HAP-1 (cell line): ENCODE measurements at places on chromosomes 3 and 15.

GRCh38 chr15:45200001-45200798, 12.4 kb upstream of the SHF start:
- DNase-seq, result peak; percentile 97

DNA sequence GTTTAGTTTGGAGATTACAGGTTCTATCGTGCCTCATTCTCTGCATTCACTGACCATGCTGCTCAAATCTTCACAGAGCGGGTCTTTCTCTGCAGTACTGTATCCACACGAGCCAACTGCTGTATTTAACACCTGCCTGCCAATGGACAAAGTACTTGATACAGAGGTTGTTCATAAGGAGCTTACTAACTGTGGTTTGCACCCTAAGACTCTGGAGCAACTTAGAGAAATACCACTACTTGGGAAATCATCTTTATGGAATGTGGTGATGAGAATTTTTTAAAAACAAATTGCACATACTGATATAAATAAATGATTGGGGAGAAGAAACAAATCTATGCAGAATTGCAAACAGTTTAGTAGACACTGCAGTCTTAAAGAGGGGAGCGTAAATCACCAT, 90.0 kb downstream of the PPP2R3A start:
- no peak for DNase-seq

DNA sequence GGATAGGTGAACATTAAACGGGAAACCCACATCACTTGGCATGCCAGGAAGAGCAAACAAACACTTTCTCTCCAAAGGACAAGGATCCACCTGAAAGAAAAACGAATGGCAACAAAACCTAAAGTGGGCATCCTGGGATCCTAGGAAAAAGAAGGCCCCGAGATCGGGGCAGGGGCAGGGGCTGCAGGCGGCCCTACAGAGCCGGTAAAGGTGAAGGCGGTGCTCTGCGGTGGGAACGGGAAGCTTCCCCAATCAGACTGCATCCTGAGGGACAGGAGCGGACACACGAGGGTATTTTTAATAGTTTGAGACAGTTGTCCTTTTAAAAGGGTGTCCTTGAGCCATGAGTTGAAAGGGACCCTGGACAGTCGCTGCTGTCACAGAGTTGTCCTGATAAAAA, 24.9 kb upstream of the GABRA5 start:
- no peak for DNase-seq

DNA sequence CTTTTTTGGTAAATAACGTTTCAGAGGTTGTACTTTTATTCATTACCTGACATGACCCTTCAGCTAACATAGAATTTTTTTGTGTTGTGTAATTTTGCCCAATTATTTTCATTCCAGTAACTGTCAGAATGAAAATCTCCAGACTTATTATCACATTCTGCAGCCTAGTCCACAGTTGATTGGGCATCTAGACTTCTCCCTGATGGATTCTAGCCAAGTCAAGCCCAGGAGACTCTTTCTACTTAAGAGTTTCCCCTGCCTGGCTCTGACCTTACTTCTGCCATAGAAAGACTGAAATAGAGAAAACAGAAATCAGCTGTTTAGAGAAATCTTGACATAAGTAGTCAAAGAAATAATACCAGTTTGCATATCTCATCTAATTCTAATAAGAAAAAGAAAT, 82.9 kb upstream of the CDAN1 start:
- DNase-seq, result no peak

DNA sequence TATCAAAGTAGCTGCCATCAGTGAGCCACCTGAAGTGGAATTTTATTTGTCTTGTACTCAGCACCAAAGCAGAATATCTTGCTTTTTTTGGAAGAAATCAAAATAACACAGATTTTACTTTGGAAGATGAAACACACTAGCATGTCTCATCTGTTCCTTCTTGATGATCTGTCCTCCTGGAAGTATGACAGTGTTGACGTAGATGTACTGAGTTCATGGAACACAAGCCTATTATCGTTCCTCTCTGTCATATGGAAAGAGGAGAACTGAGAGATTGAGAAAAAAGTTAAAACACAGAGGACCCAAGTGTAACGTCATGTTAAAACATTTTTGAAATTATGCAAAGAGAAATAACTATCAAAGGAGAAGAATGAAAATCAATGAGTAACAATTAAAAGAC, 340.2 kb downstream of the ROBO2 start:
- DNase-seq, result no peak

DNA sequence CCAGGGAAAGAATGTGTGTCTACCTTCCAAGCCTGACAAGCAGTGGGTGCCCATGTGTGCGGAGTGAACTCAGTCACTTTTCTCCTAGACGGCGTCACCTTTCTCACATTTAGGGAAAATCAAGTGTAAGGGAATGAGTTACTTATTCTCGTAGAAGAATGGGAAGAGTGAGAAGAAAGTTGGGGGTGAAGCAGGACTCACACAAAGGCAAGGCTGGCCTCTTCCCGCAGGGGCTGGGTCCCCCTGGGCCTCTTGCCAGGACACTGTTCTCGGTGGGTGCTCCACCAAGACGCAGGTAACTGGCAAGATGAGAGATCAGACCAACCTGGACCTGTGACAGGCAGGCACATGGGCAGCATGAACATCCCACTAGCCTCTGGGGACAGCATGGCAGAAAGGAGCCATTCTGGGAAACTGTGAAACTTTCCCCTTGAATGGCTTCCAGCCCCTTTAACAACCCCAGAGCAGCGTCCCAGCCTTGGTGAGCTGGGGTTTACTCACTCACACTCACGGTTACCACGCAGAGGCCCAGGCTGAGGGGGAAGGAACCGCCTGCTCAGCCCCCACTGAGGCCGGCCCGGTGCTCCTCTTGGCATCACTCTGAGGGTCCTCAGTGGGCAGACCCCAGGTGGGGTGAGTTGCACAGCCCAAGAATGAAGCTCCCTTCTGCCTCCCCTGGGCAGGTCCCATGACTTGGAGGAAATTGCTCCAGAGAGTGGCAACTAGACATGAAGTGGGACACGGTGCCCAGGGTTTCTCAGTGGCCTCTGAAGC, 15.0 kb upstream of the SRP14 start:
- no peak for DNase-seq

- DNase-seq, result no peak
Observed at GRCh38 chr15:93917181-93917580, 314.2 kb upstream of the MCTP2 start.

GRCh38 chr3:32121137-32121536, 14.7 kb downstream of the GPD1L start:
- no peak for DNase-seq

DNA sequence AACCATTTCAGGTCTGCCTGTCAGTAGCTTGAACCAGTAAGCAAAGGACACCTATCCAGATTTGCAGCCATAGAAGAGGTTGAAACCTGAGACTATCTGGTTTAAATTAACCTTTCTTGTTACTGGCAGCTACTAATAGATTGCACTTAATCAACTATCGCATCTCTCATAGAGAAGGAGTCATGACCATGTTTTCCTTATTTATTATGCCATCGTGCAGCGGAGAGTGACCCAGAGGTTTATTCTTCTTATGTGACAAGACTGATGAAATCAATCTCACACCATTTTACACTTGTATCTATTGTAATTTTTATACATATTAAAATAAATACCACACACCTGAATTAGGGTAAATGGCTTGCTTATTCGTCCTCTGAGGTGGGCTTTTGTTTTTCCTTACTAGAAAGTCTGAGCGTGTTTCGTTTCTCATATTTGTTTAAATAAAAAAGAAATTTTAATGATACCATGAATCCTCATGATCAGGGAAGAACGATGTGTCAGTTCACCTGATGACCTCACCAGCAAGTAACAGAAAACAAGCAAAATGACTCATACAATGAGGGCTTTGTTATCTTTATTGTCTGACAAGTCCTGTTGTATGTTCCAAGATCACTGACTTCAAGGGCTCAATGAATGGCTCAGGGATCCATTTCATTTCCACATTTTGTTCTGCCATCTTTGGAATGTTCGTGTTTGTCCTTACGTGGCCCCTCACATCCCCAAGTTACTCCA, 379.5 kb upstream of the DPH6 start:
- DNase-seq, result no peak

GRCh38 chr3:186882881-186883685, 40.6 kb downstream of the ADIPOQ start:
- DNase-seq, result no peak

DNA sequence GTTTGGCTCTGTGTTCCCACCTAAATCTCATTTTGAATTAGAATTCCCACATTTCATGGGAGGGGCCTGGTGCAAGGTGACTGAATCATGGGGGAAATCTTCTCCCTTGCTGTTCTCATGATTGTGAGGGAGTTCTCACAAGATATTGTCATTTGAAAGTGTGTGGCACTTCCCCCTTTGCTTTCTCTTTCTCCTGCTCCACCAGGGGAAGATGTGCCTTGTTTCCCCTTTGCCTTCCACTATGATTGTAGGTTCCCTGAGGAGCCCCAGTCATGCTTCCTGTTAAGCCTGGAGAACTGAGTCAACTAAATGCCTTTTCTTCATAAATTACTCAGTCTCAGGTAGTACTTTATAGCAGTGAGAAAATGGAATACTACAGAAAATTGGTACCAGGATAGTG, 157.2 kb upstream of the TPRG1 start:
- no peak for DNase-seq

DNA sequence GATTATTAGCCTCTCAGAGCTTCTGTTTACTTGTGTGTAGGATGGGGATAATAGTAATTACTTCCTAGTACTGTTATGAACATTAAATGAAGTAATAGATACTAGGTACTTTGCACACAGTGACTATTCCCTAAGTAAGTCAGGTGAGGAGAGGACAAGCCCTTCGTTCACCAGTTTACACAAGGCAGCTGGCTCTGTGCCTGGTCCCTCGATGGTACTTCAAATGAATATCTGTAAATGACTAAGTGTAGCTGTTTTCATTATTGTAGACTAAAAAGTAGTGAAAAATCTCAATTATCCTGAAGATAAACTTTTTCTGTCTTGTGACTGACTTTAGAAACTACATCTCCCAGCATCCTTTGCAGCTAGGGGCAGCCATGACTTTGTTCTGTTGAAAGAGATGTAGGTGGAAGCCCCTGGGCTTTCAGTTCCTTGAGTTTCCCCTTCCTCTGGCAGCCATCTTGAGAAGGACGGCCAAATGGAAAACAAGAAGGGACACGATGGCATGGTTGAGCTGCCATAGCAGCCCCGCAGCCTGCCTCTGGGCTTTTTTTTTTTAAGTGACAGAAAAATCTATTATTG, 11.7 kb upstream of the WNT7A start:
- peak; percentile 36 for DNase-seq

DNA sequence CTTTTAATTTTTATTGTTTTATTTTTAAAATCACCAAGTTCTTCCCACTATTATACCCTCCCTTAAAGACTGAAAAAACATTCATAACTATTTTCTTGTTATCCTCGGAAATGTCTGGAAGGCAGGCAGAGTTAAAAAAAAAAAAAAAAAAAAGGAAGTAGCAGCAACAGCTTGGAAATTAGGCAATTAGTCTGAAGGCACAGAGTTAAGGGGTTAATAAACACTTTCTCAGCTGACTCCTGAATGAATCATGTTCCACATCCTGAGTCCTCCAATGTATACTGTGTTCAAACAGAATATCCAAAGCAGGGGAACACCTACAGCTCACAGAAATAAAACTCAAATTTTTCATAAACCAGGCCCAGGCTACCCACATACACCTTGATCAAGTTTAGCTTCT, 5.8 kb downstream of the HEXA start:
- no peak for DNase-seq

DNA sequence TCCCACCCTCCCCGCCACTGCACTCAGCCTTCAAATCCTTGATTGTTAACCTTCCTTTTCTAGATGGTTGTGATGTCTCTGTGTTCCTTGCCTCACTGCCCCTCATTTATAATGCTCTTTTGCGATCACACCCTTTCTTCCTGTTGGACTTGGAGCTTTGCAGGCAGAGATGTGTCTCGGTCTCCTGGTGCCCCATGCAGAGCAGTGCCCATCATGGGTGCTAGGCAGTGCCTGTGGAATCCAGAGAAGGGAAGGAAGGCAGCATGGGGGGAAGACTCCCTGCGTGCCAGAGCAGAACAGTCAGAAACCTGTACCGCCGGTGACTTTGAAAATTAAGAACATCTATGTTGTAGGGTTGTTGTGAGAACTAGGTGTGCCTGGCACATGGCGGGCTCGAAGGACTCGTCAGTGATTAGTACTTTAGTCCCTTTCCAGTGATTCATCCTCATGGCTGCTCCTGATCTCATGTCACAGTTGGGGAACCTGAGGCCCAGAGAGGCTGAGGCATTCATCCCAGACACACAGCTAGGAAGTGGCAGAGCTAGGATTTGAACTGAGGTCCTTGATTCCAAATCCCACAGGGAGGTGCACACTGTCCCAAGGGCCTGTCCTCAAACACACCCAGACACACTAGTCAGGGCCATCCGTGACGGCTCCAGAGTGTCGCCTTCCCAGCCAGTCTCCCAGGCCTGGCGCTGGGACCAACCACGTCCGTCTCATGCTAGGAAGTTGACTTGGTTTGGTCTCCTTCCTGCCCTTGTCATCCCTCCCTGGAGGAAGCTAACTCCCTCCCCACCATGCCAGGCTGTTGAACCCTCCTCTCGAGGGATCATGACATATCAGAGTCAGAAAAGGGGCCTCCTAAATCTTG, 58.3 kb downstream of the SMAD6 start:
- DNase-seq, result no peak

- no peak for DNase-seq
Observed at GRCh38 chr3:37741644-37742043, 120.0 kb upstream of the CTDSPL start.

DNA sequence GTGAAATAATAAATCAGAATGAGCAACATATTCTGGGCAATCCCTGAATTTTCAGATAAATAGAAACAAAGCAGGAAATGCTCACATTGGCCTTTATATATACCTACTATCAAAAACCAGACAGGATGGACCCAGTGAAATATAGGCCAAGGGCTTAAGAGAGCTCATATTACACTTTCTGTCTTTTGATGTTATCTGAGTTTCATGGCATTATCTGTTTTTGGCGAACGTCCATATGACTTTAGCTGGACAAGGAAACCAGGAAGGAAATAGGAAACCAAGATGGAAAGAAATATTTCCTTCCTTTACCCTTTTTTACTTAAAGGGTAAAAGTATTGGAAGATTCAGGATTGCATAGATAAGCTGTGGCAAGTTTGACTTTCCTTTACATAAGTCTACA, 274.8 kb downstream of the THSD4 start:
- DNase-seq, result no peak

DNA sequence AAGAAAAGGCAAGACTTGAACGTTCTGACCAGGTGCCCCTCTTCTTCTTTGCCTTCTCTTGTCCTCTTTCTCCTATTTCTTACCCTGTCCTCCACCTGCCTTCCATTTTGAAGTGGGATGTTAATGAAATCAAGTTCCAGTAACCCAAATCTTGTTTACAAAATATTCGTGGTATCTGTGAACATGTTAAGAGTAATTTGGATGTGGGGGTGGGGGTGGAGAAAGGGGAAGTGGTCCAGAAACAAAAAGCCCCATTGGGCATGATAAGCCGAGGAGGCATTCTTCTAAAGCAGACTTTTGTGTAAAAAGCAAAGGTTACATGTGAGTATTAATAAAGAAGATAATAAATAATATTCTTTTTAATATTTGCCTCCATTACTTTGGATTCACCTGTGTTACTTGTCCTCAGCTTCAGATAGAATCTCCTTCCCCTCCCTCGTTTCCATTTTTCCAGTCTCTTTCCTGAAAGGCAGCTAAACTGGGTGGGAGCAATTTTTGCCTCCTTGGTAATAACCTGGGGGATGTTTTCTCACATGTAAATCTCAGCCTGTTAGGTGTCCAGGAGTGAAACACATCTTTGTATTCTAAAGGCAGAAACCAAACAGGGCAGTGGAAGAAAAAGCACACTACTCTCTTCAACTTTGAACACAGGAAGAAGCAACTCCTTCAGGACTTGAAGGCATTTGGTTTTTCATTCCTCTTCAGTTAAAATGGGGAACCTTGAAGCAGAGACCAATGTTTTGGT, 3.2 kb downstream of the CHST2 start:
- no peak for DNase-seq
